ENCODE measurements at places on chromosomes 5 and 9. TPM values are rescaled to one million over a fixed set of nuclear protein-coding genes. Genes with fewer than 3 reads are reported as not detected.

Gene OR13D1
- not detected for polyA plus RNA-seq

Gene CARTPT
- not detected for polyA plus RNA-seq

GRCh38 chr9:2567922-2568321 lies 53.7 kb upstream of the VLDLR start:
- DNase-seq = no peak

DNA sequence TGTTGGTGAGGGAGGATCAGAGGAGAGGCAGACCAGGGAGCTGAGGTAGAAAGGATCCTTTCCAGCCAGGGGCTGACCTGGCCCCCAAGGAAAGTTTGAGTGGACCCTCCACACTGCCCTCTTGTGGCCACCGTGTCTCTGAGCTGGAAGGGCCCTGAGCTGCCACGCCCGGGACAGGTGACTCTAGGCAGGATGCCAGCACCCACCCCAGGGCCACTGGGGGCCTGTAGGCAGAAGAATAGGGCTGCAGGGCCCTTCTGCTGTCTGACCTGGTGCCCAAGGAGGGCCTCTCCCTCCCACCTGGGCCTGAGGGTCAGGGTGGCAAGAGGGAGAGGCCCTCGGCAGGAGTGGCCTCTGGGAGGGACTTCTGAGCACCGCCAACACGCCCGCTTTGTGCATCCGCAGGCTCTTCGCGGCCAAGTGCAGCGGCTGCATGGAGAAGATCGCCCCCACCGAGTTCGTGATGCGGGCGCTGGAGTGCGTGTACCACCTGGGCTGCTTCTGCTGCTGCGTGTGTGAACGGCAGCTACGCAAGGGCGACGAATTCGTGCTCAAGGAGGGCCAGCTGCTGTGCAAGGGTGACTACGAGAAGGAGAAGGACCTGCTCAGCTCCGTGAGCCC lies 76.8 kb downstream of the LMX1B start:
- DNase-seq = no peak
